ENCODE measurements at places on chromosomes 3 and 15.
A peak's percentile ranks its signal among the peaks of the same experiment; 100 is the strongest.

DNA sequence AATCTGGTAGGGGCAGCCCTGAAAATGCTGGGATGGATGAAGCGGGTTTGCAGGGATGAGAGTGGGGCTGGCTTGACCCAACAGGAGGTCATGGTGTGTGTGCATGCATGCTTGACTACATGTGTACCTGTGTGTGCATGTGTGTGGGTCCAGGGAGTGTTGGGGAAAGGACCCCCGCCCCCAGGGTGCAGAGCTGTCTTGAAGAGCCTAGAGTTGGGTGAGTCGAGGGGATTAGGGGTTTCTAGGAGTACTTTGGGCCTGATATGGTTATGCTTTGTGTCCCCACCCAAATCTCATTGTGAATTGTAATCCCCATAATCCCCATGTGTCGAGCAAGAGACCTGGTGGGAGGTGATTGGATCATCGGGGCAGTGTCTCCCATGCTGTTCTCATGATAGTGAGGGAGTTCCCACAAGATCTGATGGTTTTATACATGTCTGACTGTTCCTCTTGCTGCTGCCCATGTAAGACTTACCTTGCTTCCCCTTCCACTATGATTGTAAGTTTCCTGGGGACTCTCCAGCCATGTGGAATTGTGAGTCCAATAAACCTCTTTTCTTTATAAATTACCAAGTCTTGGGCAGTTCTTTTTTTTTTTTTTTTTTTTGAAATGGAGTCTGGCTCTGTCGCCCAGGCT, 5.2 kb upstream of the LCTL start:
- no peak for DNase-seq

GRCh38 chr15:67006083-67007065, 59.0 kb upstream of the SMAD3 start:
- no peak for DNase-seq

DNA sequence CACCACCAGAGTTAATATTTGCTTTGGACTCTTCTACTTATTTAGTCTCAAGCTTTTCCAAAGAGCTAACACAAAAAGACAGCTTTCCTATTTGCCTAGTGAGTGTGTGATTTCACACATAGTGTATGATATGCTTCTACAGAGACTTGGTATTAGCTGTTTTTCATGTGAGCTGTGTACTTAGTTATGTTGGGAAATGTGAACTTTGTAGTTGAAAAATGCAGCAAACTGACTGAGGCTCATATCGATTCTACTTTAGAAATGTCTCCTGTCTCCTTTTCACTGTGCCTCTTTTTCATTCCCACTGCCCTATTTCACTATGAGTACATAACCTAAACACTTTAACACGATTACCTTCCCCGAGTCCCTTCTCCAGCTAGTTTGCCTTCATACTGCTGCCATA, 136.5 kb downstream of the ALCAM start:
- DNase-seq: no peak

- DNase-seq: no peak
Measured at GRCh38 chr15:69906256-69907185, 191.2 kb downstream of the TLE3 start.

DNA sequence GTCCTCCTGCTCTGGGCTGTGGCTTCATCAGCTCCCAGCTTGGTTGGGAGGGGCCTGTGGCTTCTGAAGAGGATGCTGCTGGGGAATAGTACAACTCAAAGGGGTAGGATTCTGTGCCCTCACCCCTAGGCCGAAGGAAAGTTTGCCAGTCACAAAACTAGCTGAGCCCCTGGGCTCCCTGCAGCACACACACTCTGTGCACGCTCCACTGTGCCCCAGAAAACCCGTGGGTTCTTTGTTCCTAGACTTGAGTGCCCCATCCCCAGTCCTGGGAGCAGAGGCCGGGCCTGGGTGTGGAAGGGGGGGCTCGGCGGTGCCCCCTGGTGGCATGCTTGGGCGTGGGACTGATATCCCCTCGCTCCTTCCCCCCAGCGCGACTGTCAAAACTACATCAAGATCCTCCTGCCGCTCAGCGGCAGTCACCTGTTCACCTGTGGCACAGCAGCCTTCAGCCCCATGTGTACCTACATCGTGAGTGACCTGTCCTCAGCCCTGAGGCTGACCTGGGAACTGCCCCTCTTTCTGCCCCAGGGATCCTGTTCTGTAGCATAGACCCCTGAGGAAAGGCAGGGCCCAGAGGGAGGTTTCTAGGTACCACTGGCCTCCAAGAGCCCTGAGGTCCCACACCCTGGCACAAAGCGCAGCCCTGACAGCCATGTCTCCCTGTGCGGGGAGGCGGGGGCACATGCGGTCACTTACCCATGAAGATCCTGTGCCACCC, 14.2 kb downstream of the CIB1 start:
- peak; percentile 46 for DNase-seq

DNA sequence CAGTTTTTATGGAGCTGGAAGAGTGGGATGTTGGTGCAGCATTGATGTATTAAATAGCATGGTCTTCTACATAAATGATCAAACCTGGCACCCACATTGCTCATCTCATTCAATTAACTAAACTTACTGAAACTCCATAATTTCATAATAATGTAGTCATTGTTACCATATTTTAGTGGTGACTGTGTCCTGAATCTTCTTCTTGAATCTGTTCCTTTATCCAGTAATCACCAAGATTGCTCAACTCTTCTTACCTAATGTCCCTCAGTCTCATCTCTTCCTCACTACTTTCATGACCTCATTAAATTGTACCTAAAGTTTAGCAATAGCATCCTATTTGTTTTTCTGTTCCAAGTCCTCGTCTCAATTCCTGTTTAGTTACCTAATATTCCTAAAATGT, 69.8 kb downstream of the FGF7 start:
- no peak for DNase-seq
